Dermis blood vessel endothelial cell (primary cell): ENCODE measurements at places on chromosomes 3 and 15. TPM values are rescaled to one million over a fixed set of nuclear protein-coding genes. Genes with fewer than 3 reads are reported as not detected.

- no peak for DNase-seq
Measured at GRCh38 chr15:89656116-89656815, 999 bp upstream of the KIF7 start.

DNA sequence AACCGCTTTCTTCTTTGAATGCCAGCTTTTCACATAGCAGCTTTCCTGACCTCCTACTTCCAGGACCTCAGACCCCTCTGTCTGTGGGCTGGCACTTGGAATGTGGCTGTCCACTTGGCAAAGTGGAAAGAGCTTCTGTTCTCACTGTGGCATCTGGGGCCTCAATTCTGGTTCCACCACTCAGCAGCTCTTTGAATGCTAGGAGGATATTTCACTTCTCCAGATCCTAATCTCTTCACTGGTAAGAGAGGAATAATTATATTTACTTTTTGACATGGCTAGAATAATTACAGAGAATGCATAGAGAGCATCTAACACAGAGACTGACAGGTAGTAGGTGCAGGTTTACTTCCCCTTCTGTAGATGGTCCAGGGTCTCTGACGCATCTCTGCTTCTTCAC is 405.9 kb downstream of the LPP start:
- no peak for DNase-seq

SLC28A2 gene
- total RNA-seq: not detected in 2 replicates

GRCh38 chr15:90427185-90427584 is 39.1 kb downstream of the IQGAP1 start:
- no peak for DNase-seq

DNA sequence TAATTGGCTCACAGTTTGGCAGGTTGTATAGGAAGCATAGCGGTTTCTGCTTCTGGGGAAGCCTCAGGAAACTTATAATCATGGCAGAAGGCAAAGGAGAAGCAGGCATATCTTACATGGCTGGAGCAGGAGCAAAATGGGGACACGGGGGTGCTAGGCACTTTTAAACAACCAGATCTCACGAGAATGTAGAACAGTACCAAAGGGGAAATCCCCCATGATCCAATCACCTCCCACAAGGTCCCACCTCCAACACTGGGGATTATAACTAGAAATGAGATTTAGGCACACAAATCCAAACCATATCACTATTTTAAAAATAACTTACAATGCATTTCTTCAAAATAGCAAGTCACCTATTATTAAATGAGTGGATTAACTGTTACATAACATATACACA is 47.1 kb upstream of the ANKRD28 start:
- no peak for DNase-seq

DNA sequence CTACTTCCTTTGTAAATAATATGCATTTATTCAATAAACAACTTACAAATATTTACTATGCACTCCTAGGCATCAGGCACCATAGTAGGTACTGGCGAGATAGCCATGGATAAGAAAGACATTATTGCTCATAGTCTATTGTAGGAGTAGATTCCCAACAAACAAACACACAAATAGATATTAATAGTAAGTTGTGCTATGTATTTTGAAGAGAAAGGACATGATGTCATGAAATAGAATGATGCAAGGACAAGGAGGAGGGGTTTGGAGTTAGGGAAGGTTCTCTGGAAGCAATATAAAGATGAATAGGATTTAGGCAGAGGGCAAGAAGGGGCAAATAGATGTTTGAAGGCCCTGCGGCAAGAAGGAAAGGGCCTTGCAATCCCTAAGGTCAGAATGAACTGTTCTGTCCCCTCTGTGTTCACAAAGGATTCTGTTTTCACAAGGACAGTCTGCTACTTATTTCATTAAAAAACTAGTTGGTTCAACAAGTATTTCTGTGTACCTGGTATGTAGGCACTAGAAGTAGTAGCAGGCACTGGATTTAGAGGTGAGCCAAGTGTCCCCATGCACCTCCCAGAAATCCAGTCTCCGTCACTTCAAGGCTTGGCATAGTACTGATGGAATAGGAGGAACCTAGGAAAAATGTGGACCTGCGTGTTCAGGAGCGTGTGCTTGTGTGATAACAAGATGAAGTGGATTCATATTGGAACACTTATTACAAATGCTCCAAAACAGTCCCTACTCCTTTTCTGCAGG is 231.8 kb upstream of the TPRG1 start:
- no peak for DNase-seq

GRCh38 chr3:141650783-141651182 is 87.3 kb upstream of the RNF7 start:
- DNase-seq: no peak

GRCh38 chr15:52653431-52653964 is 25.7 kb downstream of the ATOSA start:
- DNase-seq: peak; percentile 91

- DNase-seq: no peak
Measured at GRCh38 chr3:183515968-183516851, 39.3 kb downstream of the KLHL6 start.

UCN2 gene
- not detected in 2 replicates for total RNA-seq

DNA sequence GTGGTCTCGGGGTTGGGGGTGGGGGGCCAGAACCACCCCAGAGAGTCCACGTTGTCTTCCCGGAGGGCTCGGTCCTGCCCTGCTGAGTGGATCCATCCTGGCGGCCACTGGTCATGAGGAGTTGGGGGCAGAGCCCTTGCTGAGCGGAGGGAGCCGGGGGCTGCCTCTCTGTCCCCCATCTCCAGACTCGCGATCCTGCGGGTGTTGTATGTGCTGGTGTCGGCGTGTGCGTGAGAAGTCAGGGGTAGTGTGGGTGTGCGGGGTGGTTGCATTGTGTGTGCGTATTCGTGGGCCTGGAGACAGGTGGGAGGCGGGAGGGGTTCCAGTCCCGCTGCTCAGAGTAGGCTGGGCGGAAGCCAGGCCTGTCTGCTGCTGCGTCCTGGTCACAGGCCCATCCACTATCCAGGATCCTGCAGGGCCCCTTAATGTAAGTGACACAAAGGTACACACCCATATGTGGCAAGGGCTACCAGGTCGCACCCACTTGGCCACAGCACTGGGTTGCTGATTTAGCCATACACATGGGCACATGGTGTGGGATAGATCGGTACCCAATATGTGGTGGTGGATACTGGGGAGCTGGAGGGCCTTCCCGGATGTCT is 30.7 kb downstream of the NBEAL2 start:
- no peak for DNase-seq

DNA sequence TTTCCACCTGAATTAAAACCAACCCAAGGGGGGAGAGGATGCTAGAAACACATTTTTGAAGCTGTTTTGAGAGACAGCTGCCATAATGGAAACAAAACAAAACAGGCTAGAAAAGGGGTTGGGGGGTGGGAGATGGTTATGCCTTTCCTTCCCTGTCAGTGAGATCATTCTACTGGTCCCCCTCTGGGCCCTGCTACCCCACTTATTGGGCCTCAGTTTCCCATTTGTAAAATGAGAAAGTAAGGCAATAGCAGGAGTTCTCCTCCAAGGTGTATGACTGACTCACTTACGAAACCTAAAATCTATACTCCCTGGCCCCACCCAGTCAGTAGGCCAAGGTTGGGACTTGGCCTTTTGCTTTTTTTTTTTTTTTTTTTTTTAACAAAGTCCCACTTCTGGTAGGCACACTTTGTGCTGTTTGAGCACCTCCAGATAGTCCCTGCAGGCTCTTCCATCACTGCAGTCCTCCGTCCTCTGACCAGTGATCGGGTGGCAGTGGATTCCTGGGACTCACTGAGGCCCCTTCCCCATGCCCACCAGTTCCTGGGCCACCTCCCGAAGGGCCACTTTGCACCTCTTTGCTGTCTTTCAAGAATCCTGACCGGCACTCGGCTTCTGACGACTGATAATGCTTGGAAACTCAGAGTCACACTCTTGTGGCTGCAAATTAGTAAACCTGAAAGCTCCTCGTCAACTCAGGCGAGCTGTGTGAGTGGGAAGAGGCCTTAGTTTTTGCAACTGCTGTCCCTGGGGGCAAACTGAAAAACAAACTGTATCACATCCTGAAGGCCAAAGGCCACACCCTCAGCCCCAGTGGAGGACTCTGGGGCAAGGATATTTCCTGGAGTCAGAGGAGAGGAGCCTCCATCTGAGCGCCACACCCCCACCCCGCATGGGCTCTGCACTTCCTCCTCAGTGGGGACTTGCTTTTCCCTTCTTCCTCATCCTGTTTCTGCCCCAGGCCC is 6.7 kb upstream of the PSTPIP1 start:
- DNase-seq: no peak

- no peak for DNase-seq
Measured at GRCh38 chr3:128447561-128448013, 19.1 kb downstream of the DNAJB8 start.

DNA sequence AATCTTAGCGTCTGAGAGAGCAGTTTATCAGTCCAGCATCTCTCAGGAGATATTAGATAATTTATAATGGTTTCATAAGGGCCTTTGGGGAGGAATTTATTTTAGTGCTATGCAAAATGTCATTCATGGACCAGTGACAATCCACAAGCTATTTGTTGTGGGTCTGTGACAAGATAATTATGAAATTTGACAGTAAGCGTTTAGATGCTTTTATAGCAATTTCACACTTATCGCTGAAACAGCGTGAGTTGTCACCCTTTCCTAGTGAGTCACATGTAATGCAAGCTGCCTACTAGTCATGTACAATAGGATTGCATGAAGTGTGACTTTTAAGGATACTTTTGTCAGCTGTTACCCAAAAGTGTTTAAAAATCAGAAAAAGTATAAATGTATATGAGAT is 315.6 kb upstream of the THBS1 start:
- DNase-seq: no peak

DNA sequence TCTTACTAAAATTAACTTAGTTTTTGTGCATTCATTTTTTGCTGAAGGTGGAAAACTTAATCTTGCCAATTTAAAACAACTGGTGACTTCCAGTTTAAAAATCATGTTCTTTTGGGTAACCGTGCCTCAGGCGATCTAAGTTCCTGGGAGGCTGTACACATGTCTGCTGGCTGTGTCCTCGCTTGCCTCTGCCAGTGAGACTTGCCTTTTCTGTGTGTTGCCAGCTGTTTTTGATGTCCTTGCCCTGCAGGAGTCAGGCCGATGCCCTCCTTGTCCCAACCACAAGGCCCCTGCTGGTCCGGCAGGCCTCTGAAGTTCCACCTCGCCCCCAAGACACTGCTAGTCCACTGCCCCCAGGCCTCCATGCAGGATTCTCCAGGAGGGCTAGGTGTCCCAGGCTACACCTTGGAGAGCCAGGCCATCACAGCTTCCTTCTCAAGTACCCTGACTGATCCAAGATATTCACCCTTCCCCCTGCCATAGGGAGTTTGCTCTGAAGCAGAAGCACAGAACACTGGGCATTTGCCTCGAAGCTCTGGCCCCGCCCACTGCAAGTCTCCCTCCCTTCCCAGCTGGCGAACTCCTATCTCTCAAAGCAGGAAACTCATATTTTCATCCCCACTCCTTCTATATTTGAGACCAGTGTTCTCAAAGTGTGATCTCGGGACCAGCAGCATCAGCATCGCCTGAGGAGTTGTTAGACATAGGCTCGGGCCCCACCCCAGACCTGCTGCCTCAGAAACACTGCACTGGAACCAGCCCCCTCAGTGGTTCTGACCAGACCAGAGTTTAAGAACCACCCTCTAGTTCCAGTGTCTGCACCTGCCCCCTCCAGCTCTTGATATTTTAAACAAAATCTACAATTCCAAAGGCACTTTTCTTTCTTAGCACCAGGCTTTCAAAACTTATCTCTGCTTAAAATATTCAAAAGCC is 185.8 kb upstream of the UBE2E1 start:
- no peak for DNase-seq

SKOR1 gene
- total RNA-seq: 0.05 TPM in 1 of 2 replicates, not detected in the other

GRCh38 chr3:52827441-52827840 is 3.0 kb downstream of the ITIH4 start:
- DNase-seq: peak; percentile 37

DNA sequence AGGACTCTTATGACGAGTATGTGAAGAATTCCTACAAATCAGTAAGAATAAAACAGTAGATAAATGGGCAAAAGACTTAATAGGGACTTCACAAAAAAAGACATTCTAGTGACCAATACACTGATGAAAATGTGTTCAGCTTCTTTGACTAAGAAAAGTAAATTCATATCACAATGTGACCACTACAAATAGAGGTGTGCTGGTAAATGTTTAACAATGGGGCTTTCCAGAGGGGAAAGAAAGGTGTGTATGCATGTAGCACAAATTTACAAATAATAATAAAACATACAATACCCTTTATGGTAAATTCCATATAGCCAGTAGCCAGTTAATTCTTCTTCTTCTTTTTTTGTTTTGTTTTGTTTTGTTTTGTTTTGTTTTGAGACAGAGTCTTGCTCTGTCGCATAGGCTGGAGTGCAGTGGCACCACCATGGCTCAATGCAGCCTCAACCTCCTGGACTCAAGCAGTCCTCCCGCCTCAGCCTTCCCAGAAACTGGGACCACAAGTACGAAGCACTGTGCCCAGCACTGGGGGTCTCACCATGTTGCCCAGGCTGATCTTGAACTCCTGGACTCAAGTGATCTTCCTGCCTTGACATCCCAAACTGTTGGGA is 17.5 kb upstream of the NMD3 start:
- DNase-seq: no peak

CHAC1 gene
- 2.2 and 2.9 TPM in 2 replicates for total RNA-seq

- DNase-seq: no peak
Measured at GRCh38 chr3:196177567-196177966, 33.6 kb downstream of the ZDHHC19 start.

- no peak for DNase-seq
Measured at GRCh38 chr3:154398084-154398967, 31.7 kb downstream of the GPR149 start.

- no peak for DNase-seq
Measured at GRCh38 chr15:32642667-32643435, 1.3 kb downstream of the SCG5 start.

- DNase-seq: no peak
Measured at GRCh38 chr15:95141486-95141885, 910.1 kb downstream of the MCTP2 start.

- DNase-seq: no peak
Measured at GRCh38 chr15:31235311-31236183, 91.1 kb upstream of the KLF13 start.

- no peak for DNase-seq
Measured at GRCh38 chr15:72475674-72476073, 1.5 kb downstream of the ARIH1 start.

DNA sequence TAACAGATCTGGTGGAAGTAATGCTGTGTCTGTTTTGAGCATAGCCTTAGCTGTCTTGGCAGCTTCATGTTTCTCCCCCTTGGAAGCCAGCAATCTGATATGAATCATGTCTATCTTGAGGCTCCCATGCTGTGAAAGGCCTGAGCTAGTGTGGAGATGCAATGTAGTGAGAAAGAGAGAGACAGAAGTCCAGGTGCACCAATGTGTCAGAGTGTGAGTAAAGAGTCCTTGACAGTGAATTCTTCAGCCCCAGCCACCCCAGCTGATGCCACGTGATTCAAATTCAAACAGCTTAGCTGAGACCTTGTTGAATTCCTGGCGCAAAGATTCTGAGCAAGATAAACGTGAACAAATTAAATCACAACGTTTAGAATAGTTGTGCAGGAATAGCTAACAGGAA is 704.2 kb downstream of the EDEM1 start:
- no peak for DNase-seq
